Fibroblast of villous mesenchyme (primary cell): ENCODE measurements at places on chromosomes 5 and 9. TPM values are rescaled to one million over a fixed set of nuclear protein-coding genes. Genes with fewer than 3 reads are reported as not detected.

DNA sequence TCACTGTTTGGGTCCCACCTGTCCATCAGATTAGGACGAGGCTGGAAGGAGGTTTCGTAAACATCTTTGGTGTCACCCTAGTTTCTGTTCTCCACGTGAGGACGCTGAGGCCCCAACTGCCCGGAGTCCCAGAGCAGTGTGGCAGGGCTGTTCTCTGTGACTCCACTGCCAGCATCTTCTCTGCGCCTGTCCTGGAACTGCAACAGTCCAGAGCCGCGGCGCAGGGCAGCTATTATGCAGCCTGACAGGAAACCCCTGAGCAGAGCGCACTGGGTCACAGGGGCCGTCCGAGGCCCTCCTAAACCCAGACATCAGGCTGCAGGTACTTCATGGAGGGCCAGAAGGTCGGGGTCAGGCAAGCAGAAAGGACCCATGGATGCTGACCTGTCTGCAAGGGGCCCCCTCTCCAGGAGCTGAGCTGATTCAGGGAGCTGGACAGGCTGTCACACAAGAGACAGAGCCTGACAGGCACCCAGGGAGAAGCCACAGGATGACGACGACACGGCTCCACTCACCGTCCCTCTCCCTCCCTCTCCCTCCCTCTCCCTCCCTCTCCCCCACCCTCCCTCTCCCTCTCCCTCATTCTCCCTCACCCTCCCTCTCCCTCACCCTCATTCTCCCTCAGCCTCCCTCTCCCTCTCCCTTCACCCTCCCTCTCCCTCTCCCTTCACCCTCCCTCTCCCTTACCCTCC lies 31.7 kb downstream of the DBH start:
- no peak for DNase-seq

DNA sequence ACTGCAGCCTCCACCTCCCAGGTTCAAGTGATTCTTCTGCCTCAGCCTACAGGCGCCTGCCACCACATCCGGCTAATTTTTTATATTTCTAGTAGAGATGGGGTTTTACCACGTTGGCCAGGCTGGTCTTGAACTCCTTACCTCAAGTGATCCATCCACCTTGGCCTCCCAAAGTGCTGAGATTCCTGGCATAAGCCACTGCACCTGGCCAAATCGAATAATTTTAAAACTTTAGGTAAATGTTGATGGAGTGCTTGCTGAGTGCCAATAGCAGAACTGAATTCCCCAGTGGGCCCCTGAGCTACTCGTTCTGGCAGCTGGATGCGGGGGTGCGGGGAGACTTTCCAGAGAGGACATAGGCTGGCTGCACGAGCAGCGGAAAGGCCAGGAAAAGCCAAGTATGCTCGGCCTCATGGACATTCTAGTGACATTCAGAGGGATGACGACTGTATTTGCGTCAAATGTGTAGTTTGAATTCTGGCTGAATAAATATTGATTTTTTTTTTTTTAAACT lies 16.8 kb downstream of the TRAF2 start:
- DNase-seq = peak; percentile 40

GRCh38 chr5:116495786-116496357 lies 78.8 kb downstream of the SEMA6A start:
- DNase-seq = no peak

Gene GHR
- 0.97 and 2.2 TPM in 2 replicates for total RNA-seq

Gene ITGA1
- total RNA-seq = 104 and 154 TPM in 2 replicates
